ENCODE measurements at places on chromosomes 13 and 19.

- no peak for DNase-seq
Measured at GRCh38 chr13:49071341-49071937, 95.7 kb downstream of the FNDC3A start.

- DNase-seq, result no peak
Measured at GRCh38 chr13:61024046-61024445, 391.6 kb downstream of the PCDH20 start.

GRCh38 chr19:47330466-47330869, 1.5 kb upstream of the C5AR2 start:
- DNase-seq, result no peak

GRCh38 chr13:22801402-22802003, 379.3 kb upstream of the SGCG start:
- DNase-seq, result peak; percentile 14

DNA sequence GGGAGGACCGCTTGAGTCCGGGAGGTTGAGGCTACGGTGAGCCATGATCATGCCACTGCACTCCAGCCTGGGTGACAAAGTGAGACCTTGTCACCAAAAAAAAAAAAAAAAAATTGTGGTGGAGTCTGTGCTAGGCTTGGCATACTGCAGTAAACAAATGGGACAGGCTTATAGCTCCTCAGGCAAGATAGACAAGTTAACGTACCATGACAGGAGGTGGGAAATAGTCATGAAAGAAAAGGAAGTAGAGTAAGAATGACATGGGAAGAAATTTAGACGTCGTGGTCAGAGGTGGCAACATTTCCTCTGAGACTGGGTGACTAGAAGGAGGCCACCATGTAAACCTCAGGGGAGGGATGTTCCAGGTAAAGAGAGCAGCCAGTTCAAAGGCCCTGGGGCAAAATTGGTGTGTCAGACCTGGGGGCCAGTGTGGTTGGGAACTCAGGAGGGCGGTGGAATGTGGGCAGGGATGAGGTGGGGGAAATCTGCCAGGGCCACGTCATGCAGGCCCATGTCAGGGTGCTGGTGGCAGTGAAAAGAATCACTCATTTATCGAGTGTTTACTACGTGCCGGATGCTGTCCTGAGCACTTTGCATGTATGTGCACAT, 5.6 kb downstream of the SNRPA start:
- no peak for DNase-seq

- DNase-seq, result no peak
Measured at GRCh38 chr13:94201022-94201421, 278.5 kb downstream of the DCT start.

- no peak for DNase-seq
Measured at GRCh38 chr13:113084943-113085540, 20.5 kb upstream of the F7 start.

- no peak for DNase-seq
Measured at GRCh38 chr13:29802621-29803020, 47.8 kb downstream of the UBL3 start.

GRCh38 chr13:51605698-51606097, 21.4 kb downstream of the WDFY2 start:
- no peak for DNase-seq

- peak; percentile 36 for DNase-seq
Measured at GRCh38 chr13:50990818-50991506, 81.4 kb downstream of the RNASEH2B start.

- DNase-seq, result no peak
Measured at GRCh38 chr13:99985241-99985874, 3.8 kb downstream of the ZIC2 start.

- no peak for DNase-seq
Measured at GRCh38 chr13:47226516-47226915, 329.7 kb upstream of the HTR2A start.

GRCh38 chr13:34459856-34460255, 482.2 kb upstream of the NBEA start:
- no peak for DNase-seq

DNA sequence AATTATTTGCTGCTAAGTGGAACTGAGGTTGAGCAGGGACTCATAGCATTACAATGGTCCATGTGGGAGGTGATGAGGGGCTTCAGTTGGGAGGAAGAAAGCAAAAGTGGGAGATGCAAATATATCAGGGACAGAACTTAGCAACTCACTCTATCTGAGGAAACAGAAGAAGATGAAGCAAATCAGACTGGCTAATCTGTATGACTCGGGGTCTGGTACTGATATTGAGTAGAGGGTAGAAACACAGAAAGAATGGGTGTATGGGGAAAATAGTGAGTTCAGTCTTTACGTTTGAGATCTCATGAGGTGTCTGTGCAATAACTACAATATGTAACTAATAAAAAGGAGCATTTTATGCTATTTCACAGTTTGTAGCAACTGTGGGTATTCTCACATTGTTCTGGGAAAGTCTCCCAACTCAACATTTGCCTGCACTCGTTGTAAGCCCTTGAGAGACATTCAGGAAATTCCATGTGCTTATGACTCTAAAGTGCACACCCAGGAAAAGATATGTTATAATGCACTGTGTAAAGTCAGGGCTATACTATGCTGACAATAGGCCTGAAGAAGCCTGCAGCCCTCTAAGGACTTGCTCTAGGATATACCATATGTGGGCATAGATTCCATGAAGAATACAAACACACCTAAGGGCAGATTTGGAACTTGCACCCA, 183.5 kb downstream of the SPRY2 start:
- no peak for DNase-seq

- DNase-seq, result no peak
Measured at GRCh38 chr13:78521091-78521490, 82.3 kb downstream of the POU4F1 start.

GRCh38 chr19:49213791-49214190, 56.2 kb downstream of the TRPM4 start:
- DNase-seq, result no peak

- no peak for DNase-seq
Measured at GRCh38 chr13:20824762-20825476, 51.2 kb upstream of the EEF1AKMT1 start.

- DNase-seq, result no peak
Measured at GRCh38 chr13:97319113-97319720, 97.1 kb downstream of the MBNL2 start.

GRCh38 chr19:39738814-39739213, 985 bp upstream of the CLC start:
- DNase-seq, result no peak

- DNase-seq, result no peak
Measured at GRCh38 chr19:34806976-34807860, 34.2 kb upstream of the ZNF599 start.

DNA sequence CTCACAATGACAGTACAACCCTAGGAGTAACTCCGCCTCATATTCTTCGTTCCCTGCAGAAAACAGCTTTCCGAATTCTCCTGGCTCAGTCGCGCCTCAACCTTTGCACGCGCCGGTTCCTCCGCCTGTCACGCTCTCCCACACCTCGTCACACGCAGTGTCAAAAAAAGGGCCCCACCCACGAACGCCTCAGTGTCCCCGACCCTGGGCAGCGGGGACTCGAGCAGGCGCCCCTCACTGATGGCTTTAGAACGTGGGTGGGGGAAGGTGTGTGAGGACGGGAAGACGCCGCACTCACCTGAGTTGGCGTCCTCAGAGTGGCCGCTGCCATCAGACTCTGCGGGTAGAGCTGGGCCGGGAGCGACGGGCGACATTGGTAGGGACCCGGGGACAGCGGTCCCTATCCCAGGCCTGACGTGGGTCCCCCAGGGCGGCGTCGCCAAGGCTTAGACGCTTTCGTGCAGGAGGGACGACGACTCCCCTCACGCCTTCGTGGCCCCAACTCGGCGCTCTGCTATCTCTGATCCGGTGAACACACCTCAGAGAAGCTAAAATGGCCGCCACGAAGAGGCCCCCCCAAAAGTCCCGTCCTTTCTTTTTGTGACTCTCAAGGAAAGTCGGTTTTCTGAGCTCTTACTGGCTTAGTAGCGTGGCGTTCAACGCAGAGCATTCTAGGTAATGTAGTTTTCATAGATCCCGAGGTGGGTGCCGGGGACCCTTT, at the start of gene ZNF154:
TSS of gene ZNF154 (minus strand) at position 564 of the 721 bp plus-strand sequence. CDS start at position 331, 233 bp downstream.
- DNase-seq, result no peak
